ENCODE measurements at places on chromosomes 5 and 9.

GRCh38 chr9:98598861-98599260, 109.9 kb downstream of the GABBR2 start:
- DNase-seq, result no peak

DNA sequence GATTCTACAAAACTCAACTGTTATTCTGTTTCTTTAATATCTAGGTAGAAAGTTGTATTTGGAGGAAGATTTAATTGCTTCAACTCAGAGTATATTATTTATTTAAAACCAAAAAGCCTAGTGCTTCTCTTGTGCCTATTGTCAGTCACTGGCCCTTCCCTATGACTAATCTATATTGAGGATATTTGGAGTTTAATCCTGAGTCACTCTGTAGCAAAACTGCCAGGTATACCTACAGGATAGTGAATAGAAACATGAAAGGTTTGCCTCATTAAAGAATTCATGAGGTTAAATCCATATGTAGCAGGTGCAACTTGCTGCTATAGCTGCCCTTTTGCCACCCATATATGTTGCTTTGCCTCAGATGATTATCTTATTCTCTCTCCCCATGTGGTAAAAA, 15.1 kb downstream of the PLK2 start:
- DNase-seq, result no peak

GRCh38 chr5:27472871-27473270, 434.5 kb upstream of the CDH9 start:
- no peak for DNase-seq

DNA sequence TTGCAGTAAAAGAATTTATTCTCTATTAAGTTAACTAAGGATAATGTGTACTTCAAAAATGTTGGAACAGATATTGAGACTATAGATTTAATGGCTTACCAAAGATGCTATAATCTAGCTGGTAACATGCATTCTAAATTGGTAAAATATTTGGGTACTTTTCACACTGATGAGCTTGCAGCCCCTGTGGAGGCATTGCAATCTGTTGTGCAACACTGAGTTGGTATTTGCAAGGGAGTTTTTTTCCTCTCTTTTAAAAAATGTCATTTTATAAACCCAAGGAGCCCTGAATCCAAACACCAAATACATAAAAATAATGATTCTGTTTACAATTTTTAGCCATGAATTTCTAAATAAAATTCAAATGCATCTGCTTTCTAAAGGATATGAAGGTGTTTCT, 944.8 kb downstream of the DTWD2 start:
- DNase-seq, result no peak

- no peak for DNase-seq
Measured at GRCh38 chr9:137226338-137227053, 806 bp upstream of the RNF224 start.

DNA sequence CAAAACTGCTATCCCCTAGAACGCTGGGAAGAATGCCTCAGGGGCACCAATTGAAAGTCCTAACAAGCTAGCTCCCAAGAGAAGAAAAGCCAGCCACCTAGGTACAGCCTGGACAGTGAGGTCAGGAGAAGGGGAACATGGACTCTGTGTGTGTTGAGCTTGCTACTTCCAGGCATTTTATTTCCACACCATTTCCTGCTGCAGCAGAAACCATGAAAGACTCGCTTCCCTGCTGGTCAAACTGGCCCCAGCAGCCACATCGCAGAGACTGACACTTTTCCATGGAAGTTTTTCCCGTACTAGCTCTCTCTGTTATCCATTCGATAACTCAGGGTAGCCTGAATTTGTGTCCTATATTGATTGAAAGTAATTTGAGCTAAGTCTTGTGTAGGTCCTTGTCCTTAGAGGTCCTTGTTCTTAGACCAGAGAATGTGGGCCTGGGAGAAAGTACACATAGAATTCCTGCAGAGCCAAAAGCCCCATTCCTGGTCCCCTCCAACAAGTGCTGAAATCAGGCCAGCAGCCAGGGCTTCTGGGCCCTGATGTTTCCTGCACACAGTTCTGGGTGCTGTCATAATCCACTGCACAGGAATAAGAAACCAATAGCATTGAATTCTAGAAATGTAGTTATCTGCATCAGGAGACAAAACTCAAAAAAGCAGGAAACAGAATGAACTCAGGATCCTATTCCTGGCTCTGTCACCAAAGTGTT, 96.6 kb downstream of the BRINP1 start:
- no peak for DNase-seq

DNA sequence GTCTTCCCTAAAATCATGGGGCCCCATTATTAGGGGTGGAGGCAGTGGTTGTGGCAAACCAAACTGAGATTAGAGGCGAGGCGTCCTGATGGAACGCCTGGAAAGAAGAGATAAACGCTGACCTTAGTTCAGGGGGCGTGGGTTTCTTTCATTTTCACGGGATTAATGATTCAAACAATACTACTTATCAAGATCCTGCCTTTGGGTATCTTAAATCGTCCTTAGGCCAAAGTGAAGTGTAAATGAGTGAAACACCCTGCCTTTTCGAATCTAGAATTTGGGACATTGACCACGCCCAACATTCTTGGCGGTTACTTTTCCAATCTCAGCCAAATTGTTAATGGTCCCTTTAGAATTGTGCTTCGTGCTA, 1.0 kb upstream of the UBTD2 start:
- DNase-seq, result no peak

- peak; percentile 97 for DNase-seq
Measured at GRCh38 chr9:6681147-6681956, 35.8 kb upstream of the GLDC start.

- peak; percentile 86 for DNase-seq
Measured at GRCh38 chr5:1161833-1162229, 39.6 kb upstream of the SLC6A19 start.
